Inflammatory macrophage (primary cell): ENCODE measurements at places on chromosomes 13 and 19.

DNA sequence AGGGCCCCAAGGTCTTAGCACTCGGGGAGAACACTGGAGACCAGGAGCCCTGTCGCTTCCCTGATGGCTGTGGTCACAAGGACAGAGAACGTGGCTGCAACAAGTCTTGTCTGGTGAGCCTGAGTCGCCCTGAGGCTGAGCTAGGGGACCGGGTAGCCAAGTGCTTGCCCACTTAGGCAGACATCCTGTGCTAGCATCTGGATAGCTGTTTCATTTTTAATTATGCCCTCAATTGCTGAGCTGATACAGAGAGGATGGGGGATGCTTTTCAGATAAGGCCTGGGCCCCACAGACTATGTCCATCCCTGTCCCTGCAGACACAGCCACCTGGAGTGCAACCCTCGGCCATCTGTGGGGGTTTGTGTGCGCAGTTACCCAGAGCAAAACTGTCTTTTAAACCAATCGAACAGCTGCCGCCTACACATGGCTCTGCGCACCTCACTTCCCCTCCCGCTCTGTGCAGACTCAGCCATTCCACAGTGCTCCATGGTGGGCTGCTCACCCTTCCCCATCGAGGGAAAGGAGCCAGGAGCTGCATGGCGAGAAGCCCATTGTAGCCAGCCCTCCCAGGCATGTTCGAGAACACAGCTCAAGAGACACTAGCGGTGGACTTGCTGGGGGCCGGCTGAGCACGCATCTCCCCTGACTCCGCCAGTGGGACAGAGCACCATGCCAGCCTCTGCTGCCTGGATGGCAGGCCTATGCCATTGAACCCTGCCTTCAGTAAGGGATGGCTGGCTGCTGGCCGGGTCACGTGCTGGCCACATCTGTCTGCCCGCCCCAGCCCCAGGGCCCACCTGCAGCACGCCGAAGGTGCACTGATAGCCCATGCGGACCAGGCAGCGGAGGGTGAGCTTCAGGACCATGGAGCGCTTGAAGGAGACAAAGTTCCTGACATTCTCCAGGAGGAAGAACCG lies 19.4 kb upstream of the EIF3G start:
- no peak for DNase-seq

- no peak for DNase-seq
Observed at GRCh38 chr13:99051768-99052455, 74.0 kb upstream of the DOCK9 start.

DNA sequence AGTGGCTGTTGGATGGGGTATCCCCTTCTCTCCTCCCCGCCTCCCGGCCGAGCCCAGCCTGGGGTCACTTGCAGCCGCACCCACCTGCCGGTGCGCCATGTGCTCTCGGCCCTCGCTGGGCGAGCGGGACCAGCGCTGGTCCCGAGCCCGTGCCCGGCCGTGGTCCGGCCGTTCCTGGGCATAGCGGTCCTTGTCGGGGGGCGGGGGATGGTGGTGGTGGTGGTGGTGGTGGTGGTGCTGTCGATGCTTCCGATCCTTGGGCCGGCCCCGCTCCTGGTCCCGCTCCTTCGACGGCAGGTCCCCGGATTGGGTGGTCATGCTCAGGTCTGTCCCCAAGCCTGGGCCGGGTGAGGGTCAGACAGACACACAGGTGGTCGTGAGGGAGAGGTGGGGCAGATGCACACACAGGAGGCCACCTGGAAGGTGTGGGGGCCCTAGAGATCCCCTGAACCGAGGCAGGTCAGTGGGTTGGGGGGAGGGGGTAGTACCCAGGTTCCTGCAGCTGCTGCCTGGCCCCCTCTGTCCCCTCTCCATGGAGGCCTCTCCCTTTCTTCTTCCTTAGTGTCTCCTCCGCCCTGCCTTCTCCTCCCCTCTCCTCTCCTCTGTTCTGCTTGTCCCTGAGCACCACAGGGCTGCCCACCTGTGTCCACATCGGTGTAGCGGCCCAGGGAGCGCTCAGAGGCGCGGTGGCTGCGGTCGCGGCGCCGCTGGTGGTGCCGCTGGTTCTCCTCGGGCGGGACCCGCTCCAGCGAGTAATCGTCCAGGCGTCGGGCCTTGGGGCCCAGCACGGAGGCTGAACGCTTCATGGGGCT lies 58.7 kb downstream of the IER2 start:
- no peak for DNase-seq

DNA sequence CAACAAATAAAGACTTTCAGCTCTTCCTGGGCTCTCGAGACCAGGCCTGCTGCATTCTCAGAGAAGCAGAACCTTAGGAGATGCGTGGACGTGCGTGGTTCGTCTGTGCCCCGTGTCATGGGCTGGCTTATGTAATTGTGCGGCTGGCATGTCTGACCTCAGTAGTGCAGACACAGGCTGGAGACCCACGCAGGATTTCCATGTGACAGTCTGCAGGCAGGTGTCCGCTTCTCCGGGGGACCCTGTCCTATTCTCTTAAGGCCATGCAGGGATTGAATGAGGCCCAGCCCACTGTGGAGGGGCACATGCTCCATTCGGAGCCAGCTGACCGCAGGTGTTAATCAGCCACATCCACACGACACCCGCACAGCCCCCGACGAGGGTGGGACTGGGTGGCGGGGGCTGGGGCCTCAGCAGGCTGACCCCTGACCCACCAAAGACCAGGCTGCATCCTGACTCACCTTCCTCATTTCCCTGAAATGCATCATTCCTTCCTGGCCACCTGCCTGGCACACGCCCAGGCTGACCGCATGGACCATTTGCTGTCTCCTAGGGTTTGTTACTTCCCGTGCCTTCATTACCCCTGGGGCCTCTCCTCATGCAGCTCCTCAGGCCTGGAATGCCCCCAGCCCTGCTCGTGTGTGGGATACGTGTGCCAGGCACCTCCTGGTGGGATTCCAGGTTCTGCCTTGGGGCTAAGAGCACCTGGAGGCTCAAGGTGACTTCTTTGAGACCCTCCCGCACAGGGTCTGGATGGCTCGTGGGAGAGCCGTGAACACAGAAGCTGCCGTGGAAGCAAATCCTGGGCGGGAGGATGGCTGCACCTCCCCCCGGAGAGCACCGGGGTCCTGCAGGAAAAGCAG lies 10.7 kb upstream of the MCF2L start:
- no peak for DNase-seq

DNA sequence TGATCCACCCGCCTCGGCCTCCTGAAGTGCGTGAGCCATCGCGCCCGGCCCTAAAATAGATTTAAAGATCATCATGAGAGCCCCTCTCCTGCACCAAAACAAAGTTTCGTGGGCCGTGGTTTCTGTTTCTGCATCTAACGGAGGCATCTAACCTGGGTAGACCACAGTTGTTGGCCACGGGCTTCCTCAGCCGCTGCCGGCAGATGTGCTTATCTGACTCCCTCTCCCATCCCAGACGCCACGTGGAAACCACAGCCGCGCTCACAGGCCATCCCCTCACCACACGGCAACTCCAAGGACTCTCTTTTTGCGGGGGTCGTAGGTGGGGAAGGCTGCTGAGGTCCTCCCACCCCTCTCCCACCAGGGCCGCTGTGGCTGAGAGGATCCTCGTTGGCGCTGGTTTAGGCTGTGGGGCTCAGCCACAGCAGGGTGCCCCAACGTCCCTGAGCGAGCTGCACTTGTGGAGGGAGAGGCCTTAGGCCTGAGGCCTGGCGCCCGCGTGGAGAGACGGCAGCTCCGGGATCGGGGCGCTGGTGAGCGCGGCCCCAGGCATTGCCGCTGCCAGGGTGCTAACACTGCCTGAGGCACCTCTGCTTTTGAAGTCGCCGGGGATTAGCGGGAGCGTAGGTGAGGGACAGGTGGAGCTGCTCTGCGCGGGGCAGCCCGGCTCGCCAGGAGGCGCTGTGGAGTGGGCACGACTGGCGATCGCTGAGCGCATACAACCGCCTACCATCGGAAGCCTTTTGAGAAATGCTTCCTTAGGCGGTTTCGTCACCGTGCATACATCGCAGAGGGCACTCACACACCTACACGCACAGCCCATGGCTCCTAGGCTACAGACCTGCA lies 8.9 kb downstream of the ZSCAN1 start:
- no peak for DNase-seq

- no peak for DNase-seq
Observed at GRCh38 chr19:29003641-29004409, 209.1 kb downstream of the UQCRFS1 start.

DNA sequence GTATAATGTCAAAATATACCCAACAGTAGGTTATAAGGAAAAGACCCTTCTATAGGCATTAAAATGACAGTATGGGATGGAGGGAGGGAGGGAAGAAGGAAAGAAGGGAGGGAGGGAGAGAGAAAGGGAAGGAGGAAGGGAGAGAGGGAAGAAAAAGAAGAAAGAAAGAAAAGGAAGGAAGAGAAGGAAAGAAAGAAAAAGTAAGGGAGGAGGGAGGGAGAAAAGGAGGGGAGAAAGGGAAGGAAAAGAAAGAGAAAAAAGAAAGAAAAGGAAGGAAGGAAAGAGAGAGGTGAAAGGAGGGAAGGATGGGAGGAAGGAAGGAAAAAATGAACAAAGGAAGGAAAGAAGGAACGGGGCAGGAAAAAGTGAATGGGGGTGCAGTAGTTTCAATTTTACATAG lies 35.3 kb upstream of the CACNA1A start:
- no peak for DNase-seq

DNA sequence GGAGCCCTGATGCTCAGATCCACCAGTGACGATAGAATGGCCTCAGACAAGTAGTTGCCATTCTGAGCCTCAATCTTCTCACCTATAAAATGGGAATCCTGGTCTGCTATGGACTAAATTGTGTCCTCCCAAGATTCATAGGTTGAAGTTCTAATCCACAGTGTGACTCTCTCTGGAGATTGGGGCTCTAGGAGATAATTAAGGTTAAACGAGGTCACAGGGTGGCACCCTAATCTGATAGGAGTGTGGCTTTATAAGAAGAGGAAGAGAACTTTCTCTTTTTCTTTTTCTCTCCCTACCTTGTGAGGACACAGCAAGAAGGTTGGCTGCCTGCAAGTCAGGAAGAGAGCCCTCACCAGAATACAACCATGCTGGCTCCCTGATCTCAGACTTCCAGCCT lies 214.1 kb downstream of the KATNAL1 start:
- DNase-seq: no peak

GRCh38 chr19:17303940-17304267 lies 679 bp upstream of the ABHD8 start:
- DNase-seq: no peak

DNA sequence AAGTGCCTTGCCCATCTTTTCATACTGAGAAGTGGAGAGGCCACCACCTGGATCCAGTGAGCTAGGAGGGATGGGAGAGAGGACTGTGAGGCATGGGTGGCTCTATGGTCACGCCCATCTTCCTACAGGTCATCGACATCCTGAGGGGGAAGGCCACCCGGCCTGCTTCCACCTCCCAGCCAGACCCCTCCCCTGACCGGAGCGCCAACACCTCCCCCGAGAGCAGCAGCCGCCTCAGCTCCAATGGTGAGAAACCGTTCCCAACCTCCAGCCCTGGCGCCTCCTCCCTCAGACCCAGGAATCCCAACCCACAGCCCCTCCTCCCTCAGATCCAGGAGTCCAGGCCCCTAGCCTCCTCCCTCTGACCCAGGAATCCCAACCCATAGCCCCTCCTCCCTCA lies 10.1 kb downstream of the BCL3 start:
- no peak for DNase-seq

DNA sequence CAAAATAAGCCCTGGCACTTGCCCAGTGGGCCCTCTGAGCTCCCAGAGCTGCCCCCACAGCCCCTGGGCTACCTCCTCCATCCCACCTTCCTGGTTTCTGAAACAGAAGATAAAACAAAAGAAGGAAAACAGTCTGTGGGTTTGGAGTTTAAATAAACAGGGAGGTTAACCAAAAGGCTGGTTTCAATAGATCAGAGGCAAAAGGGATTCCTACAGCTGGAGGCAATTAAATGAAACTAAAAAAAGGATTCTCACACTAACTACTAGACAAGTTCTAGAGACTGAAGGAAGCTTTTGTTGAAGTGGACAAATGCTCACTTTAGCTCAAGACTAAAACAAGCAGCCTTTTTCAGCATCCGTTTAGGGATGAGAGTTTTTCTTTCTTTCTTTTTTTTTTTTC lies 569.8 kb downstream of the FGF9 start:
- no peak for DNase-seq

DNA sequence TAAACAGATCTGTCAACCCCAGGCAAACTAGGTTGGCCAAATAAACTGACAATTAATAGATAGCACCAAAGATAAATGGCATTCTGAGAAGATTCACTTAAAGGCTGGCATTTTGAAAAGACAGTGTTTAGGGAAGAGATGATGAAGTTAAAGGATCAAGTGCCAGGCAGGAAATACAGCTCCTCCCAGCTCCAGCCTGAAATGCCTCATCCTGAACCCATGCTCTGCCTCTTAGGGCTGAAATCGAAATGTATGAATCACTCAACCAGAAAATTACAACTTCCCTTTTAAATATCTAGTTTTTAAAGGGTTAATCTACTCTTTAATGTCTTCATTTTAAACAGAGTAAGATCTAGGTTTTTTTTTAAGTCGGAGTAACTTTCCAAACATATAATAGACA lies 171.2 kb upstream of the UBL3 start:
- DNase-seq: no peak

DNA sequence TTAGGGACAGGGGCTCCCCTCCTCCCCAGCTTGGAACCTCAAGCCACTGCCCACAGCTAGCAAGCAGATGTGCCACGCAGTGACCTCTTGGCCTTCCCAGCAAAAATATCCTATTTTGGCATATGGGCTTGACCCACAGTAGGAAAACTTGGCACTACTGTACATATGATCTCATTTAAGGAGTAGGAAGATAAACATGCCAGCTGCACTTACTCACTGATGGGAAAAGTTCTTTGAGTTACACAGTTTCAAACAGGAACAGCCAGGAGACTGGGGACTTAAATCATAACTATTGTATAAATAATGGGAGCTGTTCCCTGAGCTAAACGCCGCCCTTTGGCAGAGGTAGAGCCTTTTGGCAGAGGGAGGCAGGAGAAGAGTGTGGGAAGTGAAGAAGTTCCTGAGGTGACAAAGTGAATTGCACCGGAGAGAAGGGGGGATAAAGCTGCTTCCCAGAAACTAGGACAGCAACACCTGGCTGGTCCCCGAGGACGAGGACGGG lies 6.1 kb downstream of the SACS start:
- no peak for DNase-seq

DNA sequence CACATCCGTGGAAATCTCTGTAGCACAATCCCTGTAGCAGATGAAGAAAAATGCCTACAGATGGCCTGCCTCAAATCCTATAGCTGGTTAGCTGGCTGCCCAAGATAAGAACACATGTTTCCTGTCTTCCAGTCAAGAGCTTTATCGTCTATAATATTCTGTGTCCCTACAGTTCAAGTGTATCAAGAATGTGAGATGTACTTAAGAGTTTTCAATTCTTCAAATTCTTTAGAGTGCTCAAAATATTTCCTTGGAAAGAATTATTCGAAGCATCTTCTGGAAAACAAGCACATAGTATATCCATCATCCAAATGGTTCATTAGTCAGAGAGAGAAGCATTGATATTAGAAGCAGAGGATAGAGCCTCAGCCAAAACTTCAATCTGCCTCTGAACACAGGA lies 239.8 kb downstream of the COG6 start:
- no peak for DNase-seq
